GM23248 (cell line): ENCODE measurements at places on chromosomes 2 and 18. TPM values are rescaled to one million over a fixed set of nuclear protein-coding genes. Genes with fewer than 3 reads are reported as not detected.

GRCh38 chr2:172710584-172711047 lies 25.0 kb upstream of the RAPGEF4 start:
- H3K27me3 ChIP-seq, result no peaks in the 10 kb centered on the region
- H3K4me3 ChIP-seq, result no peak overlapping the region
- H3K27ac ChIP-seq, result no peak overlapping the region

MAL gene
- not detected in 2 replicates for total RNA-seq

DNA sequence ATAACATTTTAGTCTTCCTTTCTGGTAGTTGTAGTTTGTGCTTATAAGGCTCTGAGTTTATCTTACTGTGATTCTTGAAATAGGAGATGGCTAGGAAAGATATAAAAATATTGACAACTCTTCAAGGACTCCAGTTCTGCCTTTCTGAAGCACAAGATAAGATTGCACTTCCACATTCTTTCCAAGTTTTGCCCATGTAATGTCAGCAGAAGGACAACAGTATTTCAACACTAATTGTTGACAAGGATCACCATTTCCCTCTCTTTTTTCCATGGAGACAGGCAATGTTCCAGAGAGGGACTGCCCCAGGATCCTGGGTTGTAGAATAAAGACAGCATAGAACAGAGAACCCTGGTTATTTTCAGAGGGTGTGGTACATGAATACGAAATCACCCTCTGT lies 279.1 kb upstream of the CNTNAP5 start:
- no peaks in the 10 kb centered on the region for H3K36me3 ChIP-seq
- H3K4me3 ChIP-seq, result no peak overlapping the region
- H3K27me3 ChIP-seq, result no peaks in the 10 kb centered on the region
- H3K4me1 ChIP-seq, result no peaks in the 10 kb centered on the region
- H3K27ac ChIP-seq, result no peak overlapping the region

- no peak overlapping the region for H3K27ac ChIP-seq
- DNase-seq, result no peak
- no peaks in the 10 kb centered on the region for H3K27me3 ChIP-seq
- H3K36me3 ChIP-seq, result no peaks in the 10 kb centered on the region
Measured at GRCh38 chr2:136916131-136916530, 150.8 kb downstream of the THSD7B start.

RGPD8 gene
- total RNA-seq, result 11.6 and 16.8 TPM in 2 replicates

C2orf92 gene
- 1.2 and 3.4 TPM in 2 replicates for total RNA-seq

DNA sequence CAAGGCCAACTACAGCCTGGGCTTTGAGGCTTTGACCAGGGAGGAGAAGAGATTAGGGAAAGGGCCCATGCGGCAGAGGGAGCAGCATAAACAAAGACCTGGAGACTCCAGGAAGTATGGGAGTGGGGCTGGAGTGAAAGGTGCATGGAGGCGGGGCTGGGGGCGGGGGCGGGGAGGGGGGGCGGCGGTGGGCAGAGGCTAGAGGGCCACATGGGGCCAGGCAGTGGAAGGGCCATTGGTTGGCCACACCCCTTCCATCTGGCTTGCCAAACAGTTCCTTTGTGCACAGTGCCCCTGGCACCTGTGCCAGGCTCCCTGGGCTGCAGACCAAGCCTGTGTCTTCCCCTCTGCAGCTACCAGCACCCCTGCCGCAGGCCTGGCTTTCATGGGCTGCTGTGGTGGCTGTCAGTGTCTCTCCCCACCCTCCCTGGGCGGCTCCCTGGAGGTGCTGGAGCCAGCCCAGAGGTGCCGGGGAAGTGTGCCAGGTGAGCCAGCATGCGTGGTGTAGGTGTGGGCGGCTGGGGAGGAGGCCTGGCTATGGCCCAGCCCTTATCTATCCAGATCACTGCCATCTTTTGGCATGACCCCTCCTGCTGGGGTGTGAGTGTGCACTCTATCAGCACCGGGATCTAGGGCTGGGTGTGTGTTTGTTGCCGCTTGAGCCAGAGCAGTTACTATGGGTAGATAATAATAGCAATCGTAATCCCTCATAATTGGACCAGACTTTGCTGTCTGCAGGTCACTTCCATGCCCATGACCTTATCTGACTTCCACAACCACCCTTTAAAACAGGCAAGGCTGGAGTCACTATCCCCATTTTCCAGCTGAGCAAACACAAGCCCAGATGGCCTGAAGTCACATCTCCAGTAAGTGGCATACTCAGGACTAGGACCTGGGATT lies 30.5 kb downstream of the DNMT3A start:
- H3K4me1 ChIP-seq, result no peaks in the 10 kb centered on the region
- H3K27ac ChIP-seq, result no peak overlapping the region
- H3K4me3 ChIP-seq, result no peak overlapping the region
- H3K36me3 ChIP-seq, result no peaks in the 10 kb centered on the region

- no peaks in the 10 kb centered on the region for H3K36me3 ChIP-seq
- H3K4me1 ChIP-seq, result peaks cover 17% of the 10 kb centered on the region
- no peaks in the 10 kb centered on the region for H3K27me3 ChIP-seq
- H3K27ac ChIP-seq, result no peak overlapping the region
Measured at GRCh38 chr2:169664978-169665930, 29.0 kb downstream of the CFAP210 start.

- peaks cover 36% of the 10 kb centered on the region for H3K4me1 ChIP-seq
- no peak overlapping the region for H3K27ac ChIP-seq
- H3K4me3 ChIP-seq, result no peak overlapping the region
- DNase-seq, result peak; percentile 26
Measured at GRCh38 chr2:64277101-64277849, 133.1 kb upstream of the PELI1 start.

DNA sequence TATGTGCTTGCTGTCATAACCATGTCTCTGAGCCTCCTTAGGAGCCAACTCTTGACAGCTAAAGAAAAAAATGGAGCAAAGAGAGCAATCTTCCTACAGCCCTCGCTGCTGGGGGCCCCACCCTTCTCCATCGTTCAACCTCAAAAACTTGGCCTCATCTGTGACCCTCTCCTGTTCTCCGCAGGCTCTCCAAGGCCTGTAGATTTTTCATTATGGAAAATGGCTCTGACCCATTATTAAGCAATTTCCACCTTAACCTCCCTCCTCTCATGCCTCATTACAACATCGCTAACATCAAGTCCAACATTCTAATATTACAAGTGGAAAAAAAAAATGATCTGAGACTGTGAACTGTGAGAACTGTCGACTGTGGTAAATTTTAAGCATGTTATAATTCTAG lies 98.7 kb downstream of the SLC8A1 start:
- no peak overlapping the region for H3K4me3 ChIP-seq
- no peaks in the 10 kb centered on the region for H3K27me3 ChIP-seq
- DNase-seq, result peak; percentile 60
- H3K27ac ChIP-seq, result peak overlapping the region; percentile 46
- no peaks in the 10 kb centered on the region for H3K36me3 ChIP-seq
